ENCODE measurements at places on chromosomes 5 and 9. TPM values are rescaled to one million over a fixed set of nuclear protein-coding genes. Genes with fewer than 3 reads are reported as not detected.

Gene MRPS2
- total RNA-seq: 61.7 TPM

Gene SPINK13
- not detected for total RNA-seq

Gene ANKRD18A
- 3.9 TPM for total RNA-seq

Gene LRRC19
- not detected for total RNA-seq

Gene ANKRD31
- total RNA-seq: 0.28 TPM

Gene CCNO
- 0.27 TPM for total RNA-seq

Gene PCDHGB1
- 0.48 TPM for total RNA-seq

Gene MAPK9
- total RNA-seq: 43.1 TPM

Gene FAM169A
- total RNA-seq: 2.1 TPM

Gene PDE6A
- total RNA-seq: not detected
